ENCODE measurements at places on chromosomes 1 and 21.

DNA sequence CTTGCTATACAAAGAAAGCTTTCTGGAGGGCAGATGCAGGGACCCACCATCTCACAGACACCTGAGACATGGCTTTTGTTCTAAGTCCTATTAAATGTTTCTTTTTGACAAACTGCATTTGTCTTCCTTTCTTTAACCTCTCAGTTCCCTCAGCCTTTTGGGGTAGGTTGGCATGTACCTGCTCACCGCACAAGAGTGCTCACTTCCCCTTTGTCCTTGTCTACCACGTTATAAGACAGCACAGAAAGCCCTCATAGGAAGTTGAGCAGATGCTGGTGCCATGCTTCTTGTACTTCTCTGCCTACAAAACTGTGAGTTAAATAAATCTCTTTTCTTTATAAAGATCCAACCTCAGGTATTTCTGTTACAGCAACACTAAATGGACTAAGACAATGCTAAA, 31.9 kb upstream of the RGS21 start:
- DNase-seq: no peak

- DNase-seq: no peak
Observed at GRCh38 chr1:180283098-180283497, 53.0 kb downstream of the LHX4 start.

DNA sequence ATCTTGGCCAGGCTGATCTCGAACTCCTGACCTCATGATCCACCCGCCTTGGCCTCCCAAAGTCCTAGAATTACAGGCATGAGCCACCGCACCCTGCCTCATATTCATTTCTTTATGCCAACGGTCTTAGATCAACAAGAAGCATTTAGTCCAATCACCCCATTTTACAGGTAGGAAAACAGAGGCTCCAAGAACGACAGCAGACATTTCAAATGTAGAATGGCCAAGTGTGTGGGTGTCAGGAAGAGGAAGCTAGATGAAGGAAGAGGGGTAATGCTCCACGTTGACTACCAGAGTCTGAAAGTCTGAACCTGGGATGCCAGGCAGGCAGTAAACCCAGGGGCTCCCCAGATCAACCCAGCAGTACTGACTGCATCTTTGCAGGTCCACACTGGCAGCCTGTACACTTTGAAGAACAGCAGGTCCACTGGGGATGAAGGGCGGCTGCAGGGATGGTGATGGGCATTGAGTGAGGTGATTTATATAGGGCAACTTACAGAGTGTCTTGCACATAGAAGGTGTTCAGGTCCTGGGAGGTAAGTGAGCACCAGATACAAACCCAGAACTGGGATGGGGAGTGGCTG, 120.2 kb downstream of the EPHB2 start:
- DNase-seq: no peak

DNA sequence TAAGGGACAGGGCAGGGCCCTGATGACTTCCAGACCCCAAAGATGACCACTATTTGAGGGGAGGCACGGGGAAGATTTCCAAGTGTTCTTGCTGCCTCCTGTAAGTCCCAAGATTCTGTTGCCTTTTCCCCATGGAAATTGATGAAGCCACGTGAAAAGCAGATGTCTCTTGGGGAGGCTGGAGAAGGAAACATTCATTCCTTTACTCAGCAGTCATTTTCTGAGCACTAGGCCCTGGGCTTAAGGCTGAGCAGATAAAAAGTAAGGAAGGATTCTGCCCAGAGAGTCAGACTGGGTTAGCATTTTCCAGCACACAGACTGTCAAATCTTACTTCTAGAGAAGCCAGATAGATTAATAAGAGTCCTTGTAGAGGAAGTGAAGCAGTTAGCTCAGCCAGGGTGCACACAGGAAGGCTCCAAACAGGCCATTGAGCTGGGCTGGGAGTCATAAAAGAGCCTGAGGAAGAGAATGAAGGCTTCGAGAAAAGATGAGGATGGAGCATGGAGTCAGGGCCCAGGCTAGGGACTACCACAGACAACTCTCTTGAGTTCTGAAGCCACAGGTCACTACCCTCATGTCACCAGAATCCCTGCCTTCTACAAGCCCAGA, 10.1 kb downstream of the EXTL1 start:
- no peak for DNase-seq

DNA sequence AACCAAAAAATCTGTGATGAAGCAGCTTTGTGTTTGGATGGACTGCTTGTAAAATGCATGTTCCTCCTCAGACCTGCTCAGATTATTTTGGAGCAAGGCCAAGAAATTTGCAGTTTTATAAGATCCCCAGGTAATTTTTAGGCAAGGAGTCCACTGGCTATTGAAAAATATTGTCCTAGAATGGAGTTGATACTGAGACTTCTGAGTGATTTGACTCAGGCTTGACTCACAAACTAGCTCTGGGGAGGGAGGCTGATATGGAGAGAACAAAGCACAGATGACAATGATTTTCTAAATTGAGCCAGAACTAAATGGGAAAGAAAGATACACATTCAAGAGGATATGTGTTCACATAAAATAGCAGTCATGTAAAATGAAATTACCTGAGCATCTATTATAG, 36.7 kb downstream of the AGL start:
- no peak for DNase-seq

DNA sequence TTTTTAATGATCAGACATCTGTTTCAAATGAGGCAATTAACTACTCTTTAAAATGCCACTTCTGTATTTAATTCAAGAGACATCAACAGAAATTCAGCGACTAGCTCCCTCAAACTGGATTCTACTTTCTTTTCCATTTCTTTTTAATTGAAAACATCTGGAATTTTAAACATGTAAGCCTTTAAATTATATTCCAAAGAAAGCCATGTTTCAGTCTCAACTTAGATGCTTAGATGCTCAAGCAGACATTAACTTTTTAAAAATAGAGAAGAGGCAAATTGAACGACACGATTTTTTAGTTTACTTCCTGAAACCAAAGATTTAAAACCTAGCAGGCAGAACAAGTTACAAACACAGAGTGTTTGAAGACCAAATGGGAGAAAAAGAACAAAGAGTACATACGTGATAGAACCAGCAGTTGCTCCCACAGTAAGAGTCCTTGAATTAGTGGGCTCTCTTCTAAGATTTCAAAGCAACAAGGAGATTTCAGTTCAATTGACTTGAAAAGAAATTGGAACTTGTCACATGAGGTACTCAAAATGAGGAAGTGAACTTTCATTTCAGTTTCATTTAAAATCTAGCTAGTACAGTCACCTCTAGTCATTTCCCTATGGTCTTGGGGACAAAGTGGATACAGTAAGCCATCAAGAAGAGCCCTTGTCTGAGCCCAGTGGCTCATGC, at the start of gene CTSS:
CTSS (minus strand) TSS at position 483 of the 681 bp plus-strand sequence. CDS start 1,015 bp downstream, outside the sequence.
- peak; percentile 32 for DNase-seq

DNA sequence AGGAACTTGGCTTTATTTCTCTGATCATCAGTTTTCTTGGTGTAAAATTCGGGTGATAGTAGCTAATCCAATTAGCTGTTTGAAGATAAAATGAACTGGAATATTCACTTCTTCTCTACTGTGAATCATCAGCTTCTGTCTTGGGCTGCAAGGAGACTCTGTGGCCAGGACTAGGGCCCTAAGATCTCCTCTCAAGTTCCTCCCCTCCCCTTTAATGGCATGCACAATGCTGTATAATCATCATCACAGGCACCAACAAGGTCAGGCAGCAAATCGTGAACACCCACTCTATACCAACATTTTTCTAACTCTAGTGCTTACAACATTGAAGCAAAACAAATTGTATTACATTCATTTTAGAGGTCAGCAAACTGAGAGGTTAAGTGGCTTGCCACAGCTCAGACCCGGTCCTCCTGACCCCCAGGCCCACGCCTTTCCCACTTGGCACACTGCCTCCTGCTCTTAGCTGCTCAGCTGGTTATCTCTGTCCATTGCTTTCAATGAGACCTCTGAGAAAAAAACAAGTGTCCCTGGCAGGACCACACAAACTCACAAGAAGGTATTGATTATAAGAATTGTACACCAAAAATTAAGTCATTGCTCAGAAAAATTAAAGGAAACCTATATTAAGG, 31.8 kb downstream of the LRRC52 start:
- DNase-seq: no peak

GRCh38 chr1:87805666-87806378, 477.1 kb downstream of the LMO4 start:
- DNase-seq: peak; percentile 69

DNA sequence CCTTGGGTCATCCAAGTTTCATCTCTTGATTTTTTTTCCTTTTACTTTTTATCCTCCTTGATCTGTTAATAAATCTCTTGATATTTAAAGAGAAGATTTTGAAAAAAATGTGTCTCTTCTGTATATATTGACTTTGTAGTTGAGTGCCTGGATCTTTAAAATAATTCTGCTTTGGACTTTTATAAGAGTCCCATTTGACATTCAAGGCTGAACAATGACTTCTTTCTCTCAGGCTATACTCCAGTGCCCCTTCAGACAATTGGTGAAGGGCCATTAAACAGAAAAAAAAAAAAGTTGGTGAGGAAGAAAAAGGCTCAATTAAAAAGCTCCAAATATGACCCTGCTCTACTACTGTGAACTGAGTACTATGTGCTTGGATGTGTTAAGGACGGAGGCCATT, 40.9 kb upstream of the CITED4 start:
- no peak for DNase-seq

DNA sequence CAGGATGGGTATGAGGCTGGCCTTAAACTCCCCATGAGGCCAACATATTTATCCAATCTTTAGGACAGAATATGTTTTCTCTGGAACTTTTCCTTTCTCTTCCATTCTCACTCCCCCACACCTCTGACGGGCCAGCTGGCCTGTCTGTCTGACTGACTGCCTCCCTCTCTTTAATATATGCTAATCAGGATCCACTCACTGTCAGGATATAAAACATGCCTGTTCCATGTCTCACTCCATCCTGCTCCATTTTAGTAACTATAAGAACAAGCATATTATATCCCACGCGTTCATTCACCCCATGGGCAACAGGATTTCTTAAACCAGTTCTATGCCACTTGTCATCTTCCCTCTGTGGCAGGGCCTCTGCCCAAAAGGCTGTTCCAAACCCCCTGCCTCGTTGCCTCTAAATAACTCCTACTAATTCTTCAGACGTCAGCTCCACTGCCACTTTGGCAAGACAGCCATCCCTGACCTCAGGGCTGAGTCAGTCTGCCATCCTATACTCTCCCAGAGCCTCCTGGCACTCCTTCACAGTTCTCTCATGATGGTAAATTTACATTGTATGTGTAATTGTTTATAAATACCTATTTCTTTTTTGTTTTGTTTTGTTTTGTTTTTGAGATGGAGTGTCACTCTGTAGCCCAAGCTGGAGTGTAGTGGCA, 84.3 kb upstream of the SPATA6 start:
- no peak for DNase-seq

- DNase-seq: no peak
Observed at GRCh38 chr1:226495716-226496115, 52.8 kb upstream of the STUM start.

GRCh38 chr1:239255628-239256160, 130.7 kb upstream of the CHRM3 start:
- no peak for DNase-seq

- no peak for DNase-seq
Observed at GRCh38 chr1:109789551-109790180, 25.9 kb upstream of the EPS8L3 start.

DNA sequence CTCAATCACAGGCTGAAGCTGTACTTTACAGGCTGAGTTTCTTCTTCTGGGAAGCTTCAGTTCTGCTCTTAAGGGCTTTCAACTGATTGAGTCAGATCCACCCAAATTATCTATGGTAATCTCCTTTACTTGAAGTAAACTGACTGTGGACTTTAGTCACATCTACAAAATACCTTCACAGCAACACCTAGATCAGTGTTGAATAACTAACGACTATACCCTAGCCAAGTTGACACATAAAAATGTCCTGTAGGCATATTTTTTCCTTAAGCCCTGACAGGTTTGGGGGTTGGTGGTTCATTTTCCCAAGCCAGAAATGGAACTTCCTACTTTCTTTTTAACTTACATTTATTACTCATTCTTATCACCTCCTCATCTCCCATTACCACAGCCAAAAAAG, 42.9 kb upstream of the PRKACB start:
- DNase-seq: peak; percentile 27

DNA sequence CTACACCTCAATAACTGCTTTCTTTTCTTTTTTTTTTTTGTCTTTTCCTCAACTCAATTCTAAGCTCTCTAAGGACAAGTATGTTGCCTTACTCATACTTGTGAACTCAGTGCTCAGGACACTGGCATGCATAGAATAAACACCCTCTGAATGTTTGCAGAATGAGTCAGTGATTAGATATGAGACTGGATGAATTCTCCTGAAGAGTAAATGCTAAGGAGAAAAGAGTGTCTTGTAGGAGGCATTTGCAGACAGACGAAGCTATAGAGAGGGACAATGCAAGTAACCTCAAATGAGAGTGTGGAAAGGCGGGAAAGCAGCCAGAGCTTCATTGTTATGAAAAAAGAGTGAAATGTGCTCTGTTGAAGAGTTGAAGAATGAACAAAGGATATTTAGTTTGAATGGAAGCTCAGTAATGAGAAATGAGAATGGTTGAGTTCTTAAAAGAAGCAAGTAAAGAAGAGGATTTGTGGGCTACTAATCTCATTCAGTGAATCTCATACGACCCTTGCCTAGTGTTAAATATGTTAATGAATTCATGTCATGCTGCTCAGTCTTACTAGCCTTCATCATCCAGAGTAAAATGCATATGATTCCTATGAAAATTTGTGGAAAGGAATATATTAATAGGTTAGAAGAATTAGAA, 166.1 kb upstream of the DPYD start:
- DNase-seq: peak; percentile 55

- no peak for DNase-seq
Observed at GRCh38 chr1:179264507-179264906, 29.1 kb upstream of the SOAT1 start.

DNA sequence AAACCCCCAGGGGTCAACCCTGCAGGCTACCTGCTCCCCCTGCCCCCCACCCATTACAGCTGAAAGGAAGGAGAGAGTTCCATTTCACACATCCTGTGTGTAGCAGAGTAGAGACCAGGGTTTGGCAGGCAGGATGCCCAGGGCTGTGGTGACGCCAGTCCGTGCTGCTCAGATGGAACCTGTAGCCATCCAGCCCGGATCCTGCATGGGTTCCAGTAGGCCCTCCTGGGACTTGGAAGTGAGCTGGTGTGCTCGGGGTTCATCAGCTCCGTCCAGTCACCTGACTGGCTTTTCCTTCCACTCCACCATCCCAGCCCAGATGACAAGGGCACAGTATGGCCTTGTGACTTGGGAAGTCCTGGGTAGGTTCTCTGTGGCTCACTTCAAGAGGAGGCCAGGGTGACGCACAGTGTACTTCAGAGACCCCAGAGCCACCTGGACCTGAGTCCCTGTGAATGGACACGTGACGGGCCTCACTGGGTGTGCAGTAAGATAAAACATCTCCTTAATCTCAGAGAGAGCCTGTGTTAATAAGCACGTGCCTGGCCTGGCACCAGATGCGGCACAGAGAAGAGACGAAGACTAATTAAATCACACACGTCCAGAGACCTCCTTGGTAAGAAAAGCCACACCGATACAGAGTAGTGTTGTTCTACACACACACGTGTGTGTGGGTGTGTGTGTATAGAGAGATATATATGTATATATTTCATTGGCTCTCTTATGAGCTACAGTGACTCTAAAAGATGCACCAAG, 16.0 kb downstream of the ITPKB start:
- DNase-seq: no peak

GRCh38 chr21:27143476-27143875, 176.6 kb upstream of the ADAMTS5 start:
- DNase-seq: no peak

GRCh38 chr1:71502006-71502405, 421.2 kb upstream of the ZRANB2 start:
- DNase-seq: no peak

Data from LoVo (cell line).